ENCODE measurements at places on chromosomes 11 and 22.

DNA sequence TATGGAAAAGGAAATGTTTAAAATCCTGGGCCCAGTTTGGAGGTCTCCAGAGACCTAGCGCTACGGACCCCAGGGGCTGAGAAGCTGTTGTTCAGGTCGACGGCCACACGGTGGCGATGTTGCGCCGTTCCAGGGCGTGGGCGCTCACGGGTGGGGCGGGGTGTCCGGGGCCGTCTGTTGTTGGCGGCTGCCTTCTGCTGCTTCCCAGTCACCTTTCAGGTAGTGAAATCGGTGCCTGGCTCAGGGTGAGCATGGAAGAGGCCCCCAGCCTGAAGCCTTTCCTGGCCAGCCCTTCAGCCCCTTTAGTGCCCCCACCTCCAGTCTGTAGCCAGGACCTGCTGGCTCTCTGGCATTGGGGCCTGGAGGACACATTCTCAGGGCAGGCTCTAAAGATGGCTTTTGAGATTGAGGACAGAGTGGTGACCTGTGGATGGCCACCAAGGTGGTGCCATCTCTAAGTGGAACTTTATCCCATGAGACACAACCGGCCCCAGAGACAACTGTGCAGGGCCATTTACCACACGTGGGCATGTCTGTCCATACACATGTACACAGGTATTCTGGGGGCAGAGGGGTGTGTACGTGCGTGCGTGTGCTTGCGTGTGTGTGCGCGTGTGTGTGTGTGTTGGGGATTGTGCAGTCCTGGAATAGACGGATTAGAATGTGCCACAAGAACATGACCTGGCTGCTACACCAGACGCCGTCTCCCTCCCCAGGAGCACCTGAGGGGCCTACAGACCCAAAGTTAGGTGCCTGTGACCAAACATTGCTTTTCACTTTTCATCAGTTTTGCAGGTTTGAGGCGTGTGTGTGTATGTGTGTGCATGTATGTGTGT, 53.8 kb downstream of the ST14 start:
- DNase-seq = peak; percentile 77

- no peak for DNase-seq
Measured at GRCh38 chr22:21677606-21678443, 12.0 kb downstream of the PPIL2 start.

GRCh38 chr11:108915666-108916065, 250.8 kb downstream of the DDX10 start:
- no peak for DNase-seq

GRCh38 chr11:98800696-98801095, 220.1 kb upstream of the CNTN5 start:
- no peak for DNase-seq

- no peak for DNase-seq
Measured at GRCh38 chr22:26732284-26732683, 74.9 kb downstream of the MIAT start.

- no peak for DNase-seq
Measured at GRCh38 chr11:83990160-83990733, 704.1 kb upstream of the CCDC90B start.

- DNase-seq = peak; percentile 11
Measured at GRCh38 chr11:27705873-27706820, 5.9 kb upstream of the BDNF start.

DNA sequence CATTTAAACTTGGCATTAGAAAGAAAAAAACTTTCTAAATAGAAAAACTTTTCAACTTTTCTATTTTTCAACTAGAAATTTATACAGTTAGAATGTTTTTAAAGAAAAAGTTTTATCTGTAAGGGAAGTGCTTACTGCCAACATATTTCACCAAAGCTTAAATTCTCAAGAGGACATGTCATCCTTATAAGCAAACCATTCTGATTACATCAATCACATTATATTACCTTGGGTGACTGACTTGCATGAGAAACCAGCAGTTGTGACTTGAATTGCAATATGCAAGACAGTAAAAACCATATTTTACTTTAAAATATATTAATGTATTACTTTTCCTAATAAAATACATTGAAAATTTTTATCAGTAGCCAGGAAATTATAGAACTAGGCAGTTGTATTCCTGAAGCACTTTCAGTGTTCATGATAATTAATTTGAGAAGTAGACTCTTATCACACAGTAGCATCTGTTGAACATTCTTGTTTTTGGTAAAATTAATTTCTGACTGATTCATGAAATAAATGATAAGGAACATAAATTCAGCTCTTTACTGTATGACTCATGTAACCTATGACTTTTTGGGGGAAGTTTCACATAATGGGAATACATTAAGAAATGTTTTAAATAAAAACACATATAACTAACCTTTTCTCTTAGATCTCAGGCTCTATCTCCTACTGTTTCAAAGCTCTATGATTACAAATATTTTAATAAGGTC, 345.0 kb upstream of the CCDC179 start:
- DNase-seq = no peak

- no peak for DNase-seq
Measured at GRCh38 chr11:27622541-27623300, 77.5 kb downstream of the BDNF start.

DNA sequence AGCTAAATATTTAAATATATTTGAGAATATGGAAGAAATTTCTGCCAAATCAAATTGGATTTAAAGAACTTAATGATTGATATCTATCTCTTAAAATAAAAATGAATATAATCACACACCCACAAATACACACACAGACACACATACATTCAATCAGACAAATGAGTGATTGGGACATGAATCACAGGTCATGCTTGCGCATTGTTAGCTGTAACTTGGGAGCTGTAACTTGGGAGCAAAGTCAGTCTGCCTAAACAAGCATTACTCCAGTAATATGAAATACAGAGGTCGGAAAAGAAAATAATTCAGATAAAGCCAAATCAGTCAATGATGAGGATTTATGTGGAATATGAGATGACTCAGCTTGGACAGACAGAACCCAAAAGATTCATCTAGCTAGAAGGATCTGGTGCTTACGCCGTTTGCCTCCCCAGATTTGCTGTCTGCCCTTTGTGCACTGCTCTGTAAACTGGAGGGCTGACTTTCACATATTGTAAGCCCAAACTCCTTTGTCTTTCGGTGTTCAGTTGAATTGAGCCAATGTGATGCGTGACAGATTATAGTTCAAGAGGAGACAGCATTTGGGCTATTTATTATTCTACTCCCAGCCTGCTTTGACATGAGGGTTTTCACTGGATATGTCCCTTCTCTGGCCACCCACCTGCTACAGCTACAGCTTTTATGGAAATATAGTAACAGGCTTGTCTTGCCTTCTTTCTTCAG, 1.6 kb downstream of the OR56B1 start:
- DNase-seq = no peak

GRCh38 chr22:27456696-27457503, 344.7 kb downstream of the MN1 start:
- no peak for DNase-seq

DNA sequence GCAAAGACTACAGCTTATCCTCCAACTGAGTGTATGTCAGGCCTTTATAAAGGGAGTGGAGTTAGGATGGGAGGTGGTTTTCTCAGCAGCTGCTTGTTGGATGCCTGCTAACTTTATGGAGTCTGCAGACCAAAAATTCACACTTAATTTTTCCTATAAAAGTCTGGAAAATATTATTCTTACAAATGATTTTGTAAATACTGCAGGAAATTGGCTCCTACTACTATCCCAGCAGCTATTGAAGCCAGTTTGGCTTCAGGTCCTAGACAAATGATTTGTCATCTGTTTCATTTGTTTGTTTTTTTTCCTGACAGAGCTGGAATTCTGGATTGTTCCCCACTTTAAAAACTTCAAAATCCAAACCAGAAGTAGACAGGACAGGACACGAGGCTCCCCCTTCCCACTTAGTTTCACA, 292.5 kb downstream of the TMEM135 start:
- no peak for DNase-seq

GRCh38 chr11:130890039-130890745, 26.1 kb downstream of the SNX19 start:
- peak; percentile 13 for DNase-seq

DNA sequence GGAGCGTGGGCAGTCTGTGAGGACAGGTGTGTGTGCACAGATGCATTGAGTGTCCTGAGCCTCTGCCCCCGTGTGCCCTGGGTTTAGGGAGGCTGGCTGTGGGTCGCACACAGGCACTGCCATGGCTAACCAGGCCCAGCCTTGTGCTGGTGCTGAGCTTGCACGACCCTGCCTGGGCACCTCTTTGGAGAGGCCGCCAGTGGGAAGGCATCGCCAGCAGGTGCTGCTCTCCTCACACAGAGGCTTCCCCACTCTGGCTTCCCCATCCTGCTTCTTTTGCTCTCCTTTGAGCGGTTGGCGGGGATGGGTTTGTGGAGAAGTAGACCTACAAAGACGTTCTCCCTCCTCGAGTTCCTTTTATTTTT, 4.1 kb downstream of the WNT7B start:
- DNase-seq = no peak

DNA sequence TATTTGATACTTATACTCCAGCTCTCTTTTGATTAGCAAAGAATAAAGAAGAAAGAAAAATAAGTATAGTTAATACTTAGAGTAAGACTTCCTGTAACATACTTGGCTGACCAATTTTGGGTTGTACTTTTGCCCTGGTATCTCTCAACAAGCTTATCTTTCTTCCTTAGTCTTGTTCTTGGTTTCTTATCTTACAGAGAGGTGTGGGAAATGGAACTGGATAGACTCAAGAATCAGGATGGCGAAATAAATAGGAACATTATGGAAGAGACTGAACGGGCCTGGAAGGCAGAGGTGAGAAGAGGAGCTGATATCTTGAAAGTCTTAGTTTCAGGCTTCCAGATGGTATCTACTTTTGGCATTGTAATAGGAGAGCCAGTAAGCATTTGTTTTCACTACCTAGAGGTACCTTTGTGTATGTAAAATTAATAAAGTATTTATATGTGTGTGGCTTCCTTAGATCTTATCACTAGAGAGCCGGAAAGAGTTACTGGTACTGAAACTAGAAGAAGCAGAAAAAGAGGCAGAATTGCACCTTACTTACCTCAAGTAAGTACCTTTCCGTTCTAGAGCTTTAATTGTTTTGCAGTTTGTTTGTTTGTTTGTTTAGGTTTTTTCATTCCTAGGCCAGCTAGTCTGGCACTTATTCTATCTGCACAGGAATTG, 11.3 kb upstream of the BACE1-AS start:
- peak; percentile 33 for DNase-seq
